ENCODE measurements at places on chromosomes 2 and 18.

GRCh38 chr18:8899000-8899399 lies 193.6 kb downstream of the MTCL1 start:
- DNase-seq: no peak

DNA sequence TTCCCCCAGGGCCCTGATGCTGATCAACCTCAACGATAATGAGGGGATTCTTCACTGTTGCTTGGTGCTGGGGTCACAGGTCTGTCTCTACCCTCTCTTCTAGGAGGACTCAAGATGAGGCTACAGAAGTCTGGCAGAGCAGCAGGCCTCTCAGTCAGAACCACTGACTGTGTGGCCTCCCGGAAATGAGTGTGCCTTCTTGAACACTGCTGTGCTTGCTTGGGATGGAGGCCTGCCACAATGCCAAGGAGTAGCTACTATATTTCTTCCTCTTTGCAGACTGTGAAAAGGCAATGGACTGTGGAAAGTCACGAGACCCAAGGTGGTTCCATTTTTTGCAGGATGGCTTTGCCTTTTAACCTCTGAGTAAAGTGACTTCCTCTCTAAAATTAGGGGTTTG lies 5.8 kb upstream of the HOXD1 start:
- DNase-seq: no peak

DNA sequence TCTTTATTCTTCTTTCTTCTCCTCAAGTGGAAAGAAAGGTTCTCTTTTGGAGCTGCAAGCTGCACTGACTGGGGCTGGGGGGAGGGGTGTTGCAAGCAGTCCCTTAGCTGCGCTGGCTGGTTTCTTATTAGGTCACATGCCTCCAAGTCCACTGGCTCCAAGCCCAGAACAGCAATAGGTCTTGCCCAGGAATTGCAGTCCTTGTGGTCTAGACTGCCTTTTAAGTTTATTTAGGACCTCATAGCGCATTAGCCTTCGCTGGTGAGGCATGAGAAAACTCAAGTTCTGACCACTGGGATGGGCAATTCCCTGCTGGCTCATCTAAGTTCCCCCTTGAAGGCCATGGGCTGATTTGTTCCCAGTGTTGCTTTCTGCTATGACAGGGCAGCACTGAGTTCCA lies 138.6 kb upstream of the SCN7A start:
- DNase-seq: no peak

GRCh38 chr2:96145036-96145847 lies at the start of gene DUSP2:
DUSP2 (minus strand) TSS chr2:96145440; CDS start chr2:96145354, 86 bp downstream.
- no peak for DNase-seq

DNA sequence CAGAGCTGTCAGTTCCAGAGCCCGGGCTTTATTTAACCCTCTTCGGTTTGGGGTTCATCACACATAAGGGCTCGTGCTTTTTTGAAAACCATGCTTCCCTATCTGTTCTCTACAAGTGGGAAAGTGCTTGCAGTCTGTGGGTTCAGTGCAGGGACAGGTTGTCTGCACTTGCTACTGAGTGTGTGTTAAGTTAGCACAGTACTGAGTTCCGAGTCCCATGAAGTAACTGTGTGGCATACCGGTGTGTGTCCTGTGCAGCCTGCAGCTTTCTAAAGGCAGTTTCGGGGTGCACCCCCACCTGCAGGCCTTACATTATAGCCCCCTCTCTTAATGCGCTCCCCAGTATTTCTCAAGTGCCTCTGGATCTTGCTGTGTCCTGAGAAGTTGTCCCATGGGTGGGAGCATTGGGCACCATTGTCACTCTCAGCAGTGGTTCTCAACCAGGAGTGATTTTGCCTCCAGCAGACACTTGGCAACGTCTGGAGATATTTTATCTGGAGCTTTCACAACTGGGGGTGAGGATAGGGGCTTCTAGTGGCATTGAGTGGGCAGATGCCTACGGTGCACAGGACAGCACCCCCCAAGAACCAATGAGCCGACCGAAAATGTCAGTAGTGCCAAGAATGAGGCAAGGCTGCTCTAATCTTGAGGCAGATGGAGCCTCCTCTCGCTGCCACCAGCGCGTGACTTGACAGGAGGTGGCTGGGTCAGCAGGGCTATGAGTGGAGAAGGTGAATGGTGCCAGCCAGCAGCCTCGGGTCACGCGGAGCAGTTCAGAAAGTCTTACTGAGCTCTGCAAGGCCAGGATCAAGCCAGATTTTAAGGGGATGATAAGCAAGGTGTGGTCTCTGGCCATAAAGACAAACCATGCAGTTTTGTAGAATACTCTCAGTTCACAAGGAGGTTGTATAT lies 152.2 kb downstream of the SMAD7 start:
- DNase-seq: no peak

GRCh38 chr2:45083175-45083574 lies 73.9 kb upstream of the SIX2 start:
- DNase-seq: no peak

DNA sequence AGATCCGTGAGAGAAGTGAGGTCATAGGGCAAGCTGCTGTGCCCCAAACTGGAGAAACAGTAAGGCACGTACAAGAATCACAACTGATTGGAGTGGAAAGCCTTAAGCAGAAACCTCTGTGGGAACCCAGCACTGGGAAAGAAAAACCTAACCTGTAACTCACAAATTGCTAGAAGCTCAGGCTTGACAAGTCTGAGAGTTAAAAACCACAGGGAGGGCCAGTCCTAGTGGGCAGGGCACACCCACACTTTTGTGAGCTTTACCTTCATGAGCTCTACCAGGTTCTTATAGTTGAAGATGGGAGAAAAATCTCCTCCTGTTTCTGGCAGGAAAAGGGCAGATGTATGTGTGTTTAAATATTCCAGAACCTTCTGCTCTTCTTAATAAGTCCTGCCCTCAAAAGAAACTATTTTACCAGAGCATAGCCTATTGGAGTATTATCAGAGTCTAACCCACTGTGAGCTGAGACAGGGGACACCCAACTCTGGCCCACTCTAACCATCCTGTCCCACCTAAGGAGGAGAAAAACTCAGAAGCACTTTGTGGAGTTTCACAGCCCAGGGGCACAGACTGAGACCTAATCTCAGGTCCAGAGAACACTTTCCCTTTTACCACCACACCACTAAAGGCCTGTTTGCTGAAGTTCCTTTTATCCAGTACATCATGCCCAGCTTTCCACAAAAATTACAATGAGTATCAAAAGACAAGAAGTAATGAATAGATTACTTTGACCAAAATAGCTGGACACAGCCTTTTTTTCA lies 1265.7 kb upstream of the CHAC2 start:
- DNase-seq: no peak

DNA sequence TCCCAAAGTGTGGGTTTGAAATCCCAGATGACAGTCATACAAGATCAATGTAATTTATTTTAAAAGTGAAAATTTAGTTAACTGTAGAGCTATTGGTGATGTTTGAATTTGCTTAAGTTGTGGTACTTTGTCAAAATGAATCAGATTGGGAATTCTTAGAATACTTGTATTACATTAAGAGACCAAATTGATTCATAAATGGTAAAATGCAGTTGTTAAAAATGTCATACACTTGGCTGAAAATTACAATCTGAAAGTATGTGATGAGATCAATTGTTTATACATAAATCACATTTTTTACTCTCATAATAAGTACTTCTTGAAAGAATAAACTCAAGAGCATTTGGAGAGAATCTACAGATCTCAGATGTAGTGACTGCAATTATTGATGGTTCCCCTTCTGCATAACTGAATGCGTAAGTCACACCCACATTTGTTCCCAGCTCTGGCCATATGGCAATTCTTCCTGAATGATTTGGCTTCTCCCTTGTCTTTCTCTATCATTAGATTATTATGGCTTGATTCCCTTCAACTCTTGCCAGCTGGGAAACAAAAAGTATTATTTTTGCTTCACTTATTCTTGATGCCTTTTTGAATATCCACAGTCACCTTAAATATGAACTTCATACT lies 558.5 kb downstream of the CPS1 start:
- DNase-seq: peak; percentile 94

GRCh38 chr2:191845876-191846514 lies 893 bp downstream of the CAVIN2 start:
- DNase-seq: no peak

DNA sequence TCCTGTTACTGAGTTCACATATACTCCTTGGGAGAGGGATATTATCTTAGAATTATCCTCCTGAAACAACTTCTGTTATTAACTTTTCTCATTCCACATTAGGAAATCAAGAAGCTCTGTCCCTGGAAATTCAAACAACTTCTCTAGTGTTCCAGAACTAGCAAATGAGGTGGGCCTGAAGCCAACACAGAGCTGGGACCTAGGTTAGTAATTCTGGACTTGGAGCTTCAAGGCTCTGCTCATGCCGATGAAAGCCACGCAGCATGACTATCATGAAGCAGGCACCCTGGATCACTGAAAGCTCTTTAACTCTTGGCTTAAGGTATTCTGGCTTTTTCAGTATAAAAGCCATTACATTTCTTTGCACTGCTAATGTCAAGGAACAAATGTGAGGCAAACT lies 242.7 kb downstream of the TGIF1 start:
- DNase-seq: no peak

DNA sequence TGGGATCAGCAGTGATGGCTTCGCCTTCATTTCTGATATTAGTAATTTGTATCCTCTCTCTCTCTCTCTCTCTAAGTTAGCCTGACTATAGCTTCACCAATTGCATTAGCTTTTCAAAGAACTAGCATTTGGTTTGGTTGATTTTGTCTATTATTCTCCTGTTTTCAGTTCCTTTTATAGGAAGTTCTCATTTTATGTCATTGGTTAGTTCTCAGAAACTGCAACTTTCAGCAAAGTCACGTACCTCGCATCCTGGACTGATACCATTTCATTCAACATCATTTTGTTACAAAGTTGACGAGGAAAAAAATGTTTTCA lies 450.8 kb downstream of the EIPR1 start:
- DNase-seq: no peak

GRCh38 chr2:127324635-127325034 lies 30.7 kb upstream of the ERCC3 start:
- peak; percentile 60 for DNase-seq

DNA sequence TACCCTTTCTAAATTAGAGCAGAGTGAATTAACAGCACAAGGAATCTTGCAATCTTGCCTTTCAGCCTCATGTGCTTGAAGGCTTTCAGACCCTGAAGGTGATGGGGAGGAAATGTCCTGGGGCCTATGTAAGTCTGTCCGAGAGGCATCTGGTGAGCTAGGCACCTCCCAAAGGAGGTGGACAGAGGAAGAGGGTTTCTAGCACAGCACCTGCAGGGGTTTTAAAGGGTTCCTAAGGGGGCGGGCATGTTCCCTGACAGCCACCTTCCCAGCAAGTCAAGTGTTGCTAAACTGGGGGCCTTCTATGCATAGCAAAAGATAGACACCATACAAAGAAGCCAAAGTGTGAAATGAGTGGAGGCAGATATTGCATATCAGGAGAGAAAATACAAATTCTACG lies 88.5 kb downstream of the CDH2 start:
- DNase-seq: no peak

GRCh38 chr18:34600874-34601656 lies 109.0 kb upstream of the DTNA start:
- DNase-seq: no peak

DNA sequence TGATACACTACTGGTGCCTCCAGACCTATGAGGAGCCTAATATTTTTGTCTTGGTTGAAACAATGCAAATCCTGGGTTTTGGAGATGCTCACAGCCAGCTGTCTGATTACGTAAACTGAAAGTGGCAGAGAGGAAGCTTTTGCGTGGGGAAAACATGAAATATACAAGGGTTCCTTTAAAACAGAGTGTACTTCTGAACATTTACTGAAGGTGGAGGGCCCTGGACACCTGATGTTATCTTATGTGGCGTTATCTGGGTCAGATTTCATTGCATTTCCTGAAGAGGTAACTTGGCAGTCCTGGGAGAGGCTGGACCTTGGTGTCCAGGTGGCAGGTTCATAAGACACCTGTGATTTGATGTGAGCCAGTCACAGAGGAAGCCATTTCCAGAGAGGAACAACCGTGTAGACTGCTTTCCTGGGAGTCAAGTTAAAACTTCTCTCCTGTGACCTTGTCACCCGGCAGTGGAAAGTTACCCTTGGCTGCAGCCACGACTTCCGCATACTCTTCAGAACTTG lies 105.0 kb downstream of the NEDD4L start:
- no peak for DNase-seq

GRCh38 chr2:71965530-71965929 lies 182.1 kb downstream of the CYP26B1 start:
- DNase-seq: no peak

DNA sequence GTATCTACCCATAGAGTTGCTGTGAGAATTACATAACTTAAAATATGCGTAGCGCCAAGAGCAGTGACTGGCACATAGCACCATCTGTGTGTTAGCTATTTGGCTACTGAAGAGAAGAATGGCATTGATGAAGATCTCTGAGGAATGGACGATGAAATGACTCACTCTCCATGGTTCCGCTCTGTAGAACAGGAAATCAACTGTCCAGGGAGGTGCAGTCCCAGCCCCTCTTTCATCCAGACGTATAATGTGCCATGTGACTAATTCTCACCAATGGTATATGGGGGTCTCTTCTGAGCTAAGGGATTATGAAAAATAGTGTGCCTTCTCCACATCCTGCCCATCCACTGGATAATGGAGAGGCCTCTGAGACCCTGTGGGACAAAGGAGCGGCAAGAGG lies 254.8 kb downstream of the CYP26B1 start:
- no peak for DNase-seq

DNA sequence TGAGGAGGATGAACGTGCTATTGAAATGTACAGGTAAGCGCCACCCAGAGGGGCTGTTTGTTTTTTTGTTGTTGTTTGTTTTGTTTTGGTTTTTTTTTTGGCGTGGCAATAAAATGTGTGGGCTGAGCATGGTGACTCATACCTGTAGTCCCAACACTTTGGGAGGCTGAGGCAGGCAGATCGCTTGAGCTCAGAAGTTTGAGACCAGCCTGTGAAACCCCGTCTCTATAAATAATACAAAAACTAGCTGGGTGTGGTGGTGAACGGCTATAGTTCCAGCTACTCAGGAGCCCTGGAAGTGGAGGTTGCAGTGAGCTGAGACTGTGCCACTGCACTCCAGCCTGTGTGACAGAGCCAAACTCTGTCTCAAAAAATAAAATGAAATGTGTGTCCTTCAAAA lies 6.2 kb downstream of the PDCL3 start:
- no peak for DNase-seq
